ENCODE measurements at places on chromosomes 16 and 17.
A peak's percentile ranks its signal among the peaks of the same experiment; 100 is the strongest.

GRCh38 chr16:87608400-87608985 lies 6.2 kb downstream of the JPH3 start:
- peak; percentile 24 for DNase-seq

GRCh38 chr17:37489197-37490001 lies at the start of gene DUSP14:
Gene DUSP14, plus strand, starts transcription at chr17:37489891. Its CDS starts 22,382 bp downstream, at chr17:37512273.
- DNase-seq, result peak; percentile 76

- peak; percentile 15 for DNase-seq
Observed at GRCh38 chr16:1884155-1884760, 12.3 kb upstream of the MEIOB start.

DNA sequence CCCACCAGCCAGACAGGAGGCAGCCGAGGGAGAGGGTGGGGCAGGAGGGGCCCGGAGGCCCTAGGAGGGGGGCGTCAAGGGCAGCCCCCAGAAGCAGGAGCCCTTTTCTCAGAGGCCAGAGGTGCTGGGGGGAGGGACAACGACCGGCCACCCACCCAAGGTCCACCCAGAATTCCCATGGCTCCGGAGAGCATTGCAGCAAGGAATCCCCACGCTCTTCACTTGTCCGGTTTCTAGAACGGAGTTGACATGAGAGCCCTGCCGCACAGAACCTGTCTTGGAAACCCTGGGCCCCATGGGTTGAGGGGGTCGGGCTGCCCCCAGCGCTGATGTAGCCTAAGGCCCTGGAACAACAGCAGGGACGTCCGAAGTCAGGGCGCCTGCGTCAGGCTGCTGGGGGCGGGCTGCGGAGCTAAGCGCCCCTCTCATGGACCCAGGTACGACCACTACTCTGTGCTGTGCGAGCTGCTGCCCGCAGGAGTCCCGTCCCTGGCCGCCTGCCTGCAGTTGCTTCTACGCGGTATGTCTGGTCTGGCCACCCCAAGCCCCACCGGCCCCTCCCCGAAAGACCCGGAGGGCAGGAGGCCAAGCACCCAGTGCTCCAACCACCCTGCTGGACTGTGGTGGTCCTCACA lies 11.2 kb downstream of the CYBC1 start:
- no peak for DNase-seq

DNA sequence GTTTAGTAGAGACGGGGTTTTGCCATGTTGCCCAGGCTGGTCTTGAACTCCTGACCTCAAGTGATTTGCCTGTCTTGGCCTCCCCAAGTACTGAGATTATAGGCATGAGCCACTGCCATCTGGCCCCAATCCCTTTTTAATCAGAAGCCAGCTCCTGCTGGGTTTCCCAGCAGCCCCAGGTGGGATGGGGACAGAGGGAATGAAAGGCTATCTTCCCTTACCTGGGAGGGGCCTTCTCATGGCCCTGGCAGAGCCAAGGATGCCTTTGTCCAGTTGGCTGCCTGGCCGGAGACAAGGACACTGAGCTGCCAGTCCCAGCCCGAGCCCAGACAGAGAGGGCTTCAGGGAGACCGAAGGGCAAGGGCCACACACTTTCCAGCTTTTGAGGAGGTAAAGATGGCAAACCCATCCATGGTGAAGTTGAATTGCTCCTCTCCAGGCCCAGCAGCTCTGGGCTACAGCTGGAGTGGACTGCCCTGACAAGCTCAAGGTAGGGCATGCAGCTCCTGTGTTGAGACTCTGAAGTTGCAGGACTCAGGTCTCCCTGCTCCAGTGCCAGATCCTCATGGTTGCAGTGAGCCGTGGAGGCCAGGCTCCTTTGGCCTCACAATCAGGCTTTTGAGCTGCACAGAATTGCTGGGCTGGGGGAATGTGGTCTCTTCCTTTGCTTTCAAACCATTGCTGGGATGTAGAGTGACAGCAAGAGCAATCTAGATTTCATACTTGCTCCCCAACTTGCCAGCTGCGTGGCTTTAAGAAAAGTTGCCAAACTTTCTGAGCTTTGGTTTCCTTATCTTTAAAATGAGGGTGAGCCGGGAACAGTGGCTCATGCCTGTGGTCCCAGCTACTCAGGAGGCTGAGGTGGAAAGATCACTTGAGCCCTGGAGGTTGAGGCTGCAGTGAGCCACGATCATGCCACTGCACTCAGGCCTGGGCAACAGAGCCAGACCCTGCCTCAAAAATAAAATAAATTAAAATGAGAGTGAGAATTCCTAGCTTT lies 44.5 kb upstream of the IL34 start:
- no peak for DNase-seq

- DNase-seq, result no peak
Observed at GRCh38 chr17:2959371-2960130, 103.9 kb downstream of the OR1D5 start.

DNA sequence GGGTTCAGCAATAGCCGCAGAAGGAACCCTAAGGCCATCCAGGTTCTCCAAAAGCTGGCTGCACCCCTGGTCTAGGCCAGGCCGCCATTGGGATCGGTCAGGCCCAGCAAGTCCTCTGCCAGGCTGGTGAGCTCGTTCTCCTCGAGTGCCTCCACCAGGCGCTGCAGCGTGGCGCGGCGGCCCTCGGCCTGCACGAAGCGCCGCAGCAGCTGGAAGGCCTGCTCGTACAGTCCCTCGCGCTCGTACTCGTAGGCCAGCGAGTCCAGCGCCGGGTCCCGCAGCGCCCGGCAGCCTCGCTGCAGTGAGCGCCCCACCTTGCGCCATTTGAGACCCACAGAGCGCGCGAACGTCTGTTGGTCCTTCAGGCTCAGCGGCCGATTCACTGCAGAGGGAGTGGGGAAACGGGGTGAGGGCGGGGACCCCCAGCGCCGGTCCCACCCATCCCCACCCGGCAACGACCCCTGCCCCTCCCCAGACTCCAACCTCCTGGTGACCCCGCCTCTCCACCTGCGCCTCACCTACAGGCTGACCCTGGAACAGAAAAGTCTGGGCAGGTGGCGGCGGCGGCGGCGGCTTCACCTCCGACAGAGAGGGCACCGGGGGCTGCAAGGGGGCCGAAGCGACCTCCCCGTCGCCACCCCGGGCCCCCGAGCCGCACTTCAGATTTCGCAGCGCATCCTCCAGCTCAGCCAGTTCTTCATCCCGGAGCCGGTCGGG lies 3.9 kb upstream of the B3GNT9 start:
- DNase-seq, result no peak

DNA sequence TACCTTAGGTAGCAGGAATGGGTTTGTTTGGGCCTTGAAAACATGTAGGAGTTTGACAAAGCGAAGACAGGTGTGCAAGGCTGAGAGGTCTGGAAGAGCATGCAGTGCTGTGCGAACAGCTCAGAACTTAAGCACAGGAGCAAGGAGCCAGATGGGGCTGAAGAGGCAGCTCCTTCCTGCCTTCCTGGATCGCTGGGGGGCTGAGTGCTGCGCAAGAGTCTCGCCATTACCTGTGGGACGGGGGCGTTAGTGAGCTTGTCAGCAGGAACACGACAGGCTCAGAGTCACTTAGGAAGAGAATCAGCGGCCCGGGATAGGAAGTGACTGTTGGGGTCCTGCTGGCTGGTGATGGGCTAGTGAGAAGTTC lies 464 bp upstream of the MRM1 start:
- DNase-seq, result peak; percentile 20

- DNase-seq, result no peak
Observed at GRCh38 chr16:54897930-54898329, 32.7 kb upstream of the IRX5 start.

- no peak for DNase-seq
Observed at GRCh38 chr16:2712546-2712945, 7.5 kb downstream of the PRSS27 start.

DNA sequence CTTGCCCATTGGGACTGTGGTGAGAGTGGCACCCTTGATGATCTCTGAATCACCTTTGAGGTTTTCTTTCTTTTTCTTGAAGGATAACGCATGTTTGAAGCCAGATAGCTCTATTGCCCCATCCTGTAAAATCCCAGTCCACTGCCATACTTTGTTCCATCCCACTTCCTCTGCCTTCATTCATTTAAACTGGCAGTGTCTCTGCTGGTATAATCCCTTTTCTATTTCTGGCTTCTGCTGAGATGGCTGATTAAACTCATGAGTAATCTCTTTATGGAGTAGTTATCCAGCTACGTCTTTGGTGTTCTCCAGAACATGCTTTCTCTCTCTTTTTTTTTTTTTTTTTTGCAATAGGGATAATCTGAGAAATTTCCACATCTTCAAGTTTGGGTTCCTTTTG lies 656.5 kb upstream of the SALL1 start:
- no peak for DNase-seq

DNA sequence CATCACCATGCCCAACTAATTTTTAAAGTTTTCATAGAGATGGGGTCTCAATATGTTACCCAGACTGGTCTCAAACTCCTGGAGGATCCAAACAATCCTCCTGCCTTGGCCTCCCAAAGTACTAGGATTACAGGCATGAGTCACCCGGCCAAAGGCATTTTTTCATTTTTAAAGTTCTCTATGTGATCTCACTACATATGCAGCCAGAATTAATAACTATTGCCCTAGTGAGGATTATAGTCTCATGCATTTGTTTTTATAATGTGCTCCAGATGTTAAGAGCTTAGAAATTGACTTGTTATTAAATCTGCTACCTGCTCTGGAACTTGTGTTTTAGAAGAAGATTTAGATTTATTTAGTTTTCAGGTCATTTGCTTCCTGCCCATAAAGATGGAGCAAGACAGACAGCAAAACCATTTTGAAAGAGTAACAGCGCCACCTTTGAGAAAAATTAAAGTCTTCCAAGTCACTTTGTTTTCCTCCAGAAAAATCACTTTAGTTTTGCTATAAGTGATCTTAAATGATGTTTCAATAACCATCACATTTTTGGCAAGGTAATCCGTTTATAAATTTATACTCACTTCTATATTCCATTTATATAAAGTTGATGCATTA lies 79.5 kb downstream of the CA4 start:
- no peak for DNase-seq

GRCh38 chr17:73877962-73878361 lies 233.7 kb upstream of the SDK2 start:
- no peak for DNase-seq

DNA sequence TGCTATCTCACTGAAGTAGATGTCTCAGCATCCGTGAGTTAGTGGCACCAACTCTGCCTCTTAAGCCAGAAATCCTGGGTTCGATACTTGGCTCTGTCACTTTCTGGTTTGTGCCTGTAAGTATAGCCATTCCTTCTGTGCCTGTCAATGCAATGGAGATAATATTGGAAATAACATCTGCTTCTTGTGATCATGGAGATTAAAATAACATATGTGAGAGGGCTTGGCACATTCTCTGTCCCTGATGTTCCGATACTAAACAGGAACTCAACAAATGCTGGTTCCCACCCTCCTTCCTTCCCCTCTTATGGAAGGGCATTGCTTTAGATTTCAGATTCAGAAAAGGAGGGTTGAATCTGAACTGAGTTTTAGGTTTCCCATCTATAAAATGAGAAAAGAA lies 39.8 kb downstream of the TBX4 start:
- DNase-seq, result no peak

DNA sequence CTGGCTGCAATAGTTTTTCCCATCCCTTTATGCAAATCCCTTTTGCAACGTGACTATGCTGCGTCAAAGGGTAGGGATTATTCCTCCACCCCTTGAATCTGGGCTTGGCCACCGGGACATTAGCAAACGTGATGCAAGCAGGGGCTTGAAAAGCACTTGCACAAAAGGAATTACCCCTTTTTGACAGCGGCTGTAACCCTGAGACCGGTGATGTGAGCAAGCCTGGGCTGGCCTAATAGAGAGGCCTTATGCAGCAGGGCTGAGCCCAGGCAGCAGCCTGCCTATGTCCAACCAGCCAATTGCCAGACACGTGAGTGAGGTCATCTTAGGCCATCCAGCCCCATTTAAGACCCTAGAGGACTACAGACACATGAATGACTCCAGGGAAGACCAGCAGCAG lies 30.4 kb upstream of the PAFAH1B1 start:
- DNase-seq, result no peak

- DNase-seq, result peak; percentile 73
Observed at GRCh38 chr17:69607162-69607834, 192.8 kb downstream of the MAP2K6 start.

DNA sequence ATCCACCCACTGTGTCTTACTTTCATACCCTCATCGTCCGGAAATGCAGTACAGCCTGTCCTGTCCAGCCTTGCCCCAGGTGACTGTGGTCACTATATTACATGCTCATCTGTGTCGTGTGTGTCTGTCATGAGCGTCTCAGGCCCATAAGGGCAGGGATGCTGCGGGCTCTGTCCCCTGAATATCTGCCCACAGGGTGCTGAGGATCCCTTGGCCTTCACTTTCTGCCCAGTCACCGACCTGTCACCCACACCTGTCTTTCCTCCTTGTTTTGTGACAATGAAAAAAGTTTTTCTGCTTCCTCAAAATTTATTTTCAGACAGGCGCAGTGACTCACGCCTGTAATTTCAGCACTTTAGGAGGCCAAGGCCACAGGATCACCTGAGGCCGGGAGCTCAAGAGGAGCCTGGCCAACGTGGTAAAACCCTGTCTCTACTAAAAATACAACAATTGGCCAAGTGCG lies 1.4 kb upstream of the CTRB1 start:
- DNase-seq, result no peak

Measured in T-helper 2 cell (primary cell).